ENCODE measurements at places on chromosomes 11 and 22.

GRCh38 chr22:40757071-40757470, 62.1 kb downstream of the SLC25A17 start:
- DNase-seq: no peak

GRCh38 chr11:117634756-117635603, 162.0 kb downstream of the DSCAML1 start:
- no peak for DNase-seq

- DNase-seq: no peak
Observed at GRCh38 chr11:540583-541432, 3.5 kb downstream of the LRRC56 start.

- DNase-seq: no peak
Observed at GRCh38 chr11:99316776-99317520, 296.2 kb downstream of the CNTN5 start.

DNA sequence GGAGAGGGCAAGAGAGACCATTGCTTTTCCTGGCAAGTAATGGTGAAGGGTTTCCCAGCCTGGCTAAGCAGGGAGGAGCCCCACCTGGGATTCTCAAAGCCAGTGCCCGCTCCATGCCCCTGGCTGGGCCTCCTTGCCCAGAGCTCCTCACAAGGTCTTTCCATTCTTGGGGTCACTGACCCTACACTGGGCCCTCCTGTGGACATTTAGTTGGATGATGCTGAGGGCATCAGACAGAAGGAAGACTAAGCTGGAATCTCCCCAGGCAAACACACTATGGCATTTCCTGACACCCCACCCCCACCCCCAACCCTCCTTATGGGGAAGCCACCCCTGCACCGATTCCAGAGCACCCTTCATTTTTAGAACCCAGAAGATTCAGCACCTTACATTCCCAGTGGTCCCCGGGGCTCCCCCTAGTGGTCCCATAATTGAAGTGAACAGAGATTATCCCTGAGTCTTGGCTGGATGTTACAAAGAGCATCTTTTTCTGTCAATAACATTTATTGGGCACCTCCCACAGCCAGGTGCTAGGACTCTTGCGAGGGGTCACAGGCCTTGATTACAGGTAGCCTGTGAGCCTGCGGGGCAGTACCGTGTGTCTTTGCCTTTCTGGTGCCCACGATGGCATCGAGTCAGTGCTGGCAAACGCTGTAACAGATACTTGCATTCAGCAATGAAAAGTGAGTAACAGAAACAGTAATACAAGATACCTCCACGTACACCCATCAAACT, 548.5 kb downstream of the BUD13 start:
- no peak for DNase-seq

- no peak for DNase-seq
Observed at GRCh38 chr22:41539146-41540005, 4.9 kb downstream of the POLR3H start.

- DNase-seq: no peak
Observed at GRCh38 chr11:15476371-15476917, 361.7 kb downstream of the INSC start.

DNA sequence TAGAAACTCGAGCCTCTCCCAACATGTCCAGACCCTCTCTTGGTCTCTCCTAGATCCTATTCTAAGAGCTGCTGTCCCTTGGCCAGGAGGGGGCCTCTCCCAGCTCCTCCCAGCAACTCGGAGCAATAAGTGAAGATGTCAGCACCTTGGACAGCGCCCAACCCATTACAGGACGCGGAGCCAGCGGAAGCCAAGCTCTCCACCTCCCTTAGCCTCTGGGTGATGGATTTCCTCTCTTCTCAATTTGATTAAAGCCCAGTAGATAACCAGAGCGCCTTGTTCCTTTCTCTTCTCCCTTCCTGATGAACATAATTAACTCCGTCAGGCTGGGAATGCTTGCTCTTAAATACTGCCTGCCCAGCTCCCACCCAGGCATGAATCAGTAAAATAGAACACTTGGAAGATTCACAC, 26.2 kb upstream of the TPBGL start:
- DNase-seq: no peak

DNA sequence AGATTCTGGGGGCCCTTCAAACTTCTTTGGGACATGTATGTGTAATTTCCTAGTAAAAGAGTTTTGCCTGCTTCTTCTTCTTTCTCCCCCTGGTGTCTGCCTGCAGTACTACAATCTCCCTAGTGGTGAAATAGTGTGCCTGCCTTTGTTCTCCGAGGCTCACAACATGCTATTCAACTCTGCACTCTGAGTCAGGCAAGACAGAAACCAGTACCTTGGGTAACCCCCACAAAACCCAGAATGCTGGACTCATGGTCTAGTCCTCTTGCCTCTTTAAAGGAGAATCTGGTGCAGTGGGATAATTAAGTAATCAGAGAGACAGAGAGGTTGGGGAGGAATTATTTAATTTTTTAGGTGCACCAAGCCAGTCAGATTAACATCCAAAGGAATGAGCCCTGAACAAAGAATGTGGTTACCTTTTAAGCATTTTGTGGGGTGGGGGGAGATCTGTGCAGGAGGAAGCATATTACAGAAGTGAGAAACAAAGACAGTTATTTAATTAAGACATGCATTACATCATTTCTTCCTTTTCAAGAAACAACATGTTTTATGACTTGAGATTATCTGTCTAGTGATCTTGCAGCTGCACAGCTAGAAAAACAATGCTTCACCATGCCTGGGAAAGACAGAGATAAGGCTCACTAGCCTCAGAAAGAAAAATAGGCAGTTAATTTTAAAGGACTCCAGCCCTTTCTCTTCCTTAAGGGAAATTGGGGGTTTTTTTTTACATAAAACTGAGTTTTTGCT, 11.0 kb upstream of the MS4A6A start:
- peak; percentile 4 for DNase-seq

DNA sequence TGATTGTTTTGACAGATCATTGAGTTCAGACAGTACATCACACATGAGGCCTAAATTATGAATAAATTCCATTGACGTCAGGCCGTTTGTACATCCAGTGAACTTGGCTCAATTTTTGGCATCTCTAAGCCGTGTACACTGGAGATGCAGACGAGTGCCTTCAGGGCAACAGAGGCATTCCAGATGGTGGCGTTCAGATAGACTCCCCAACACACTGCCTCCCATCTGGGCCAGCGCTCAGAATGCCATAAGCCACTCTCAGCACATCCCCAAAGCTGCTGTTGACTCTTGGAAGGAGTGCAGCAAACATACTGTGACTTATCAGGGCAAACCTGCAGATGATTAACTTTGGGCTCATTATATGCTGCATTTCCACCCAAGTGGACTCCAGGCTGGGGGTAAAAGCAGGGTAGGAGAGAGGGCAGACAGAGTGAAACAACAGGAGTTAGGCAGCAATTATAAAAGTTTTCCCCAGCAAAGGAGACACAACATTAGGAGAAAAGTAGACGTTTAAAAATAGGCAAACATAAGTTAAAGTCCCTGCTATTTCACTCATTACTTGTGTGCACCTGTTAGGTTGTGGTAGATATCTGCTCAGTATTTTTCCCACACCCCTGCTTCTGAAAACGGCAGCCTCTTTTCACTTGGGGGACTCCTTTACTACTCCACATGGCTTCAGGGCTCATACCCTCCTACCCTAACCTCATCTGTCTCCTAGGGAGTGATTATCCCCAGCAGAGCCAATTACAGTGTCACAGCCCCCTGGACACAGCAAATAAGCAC, 60.2 kb upstream of the PDE3B start:
- no peak for DNase-seq

DNA sequence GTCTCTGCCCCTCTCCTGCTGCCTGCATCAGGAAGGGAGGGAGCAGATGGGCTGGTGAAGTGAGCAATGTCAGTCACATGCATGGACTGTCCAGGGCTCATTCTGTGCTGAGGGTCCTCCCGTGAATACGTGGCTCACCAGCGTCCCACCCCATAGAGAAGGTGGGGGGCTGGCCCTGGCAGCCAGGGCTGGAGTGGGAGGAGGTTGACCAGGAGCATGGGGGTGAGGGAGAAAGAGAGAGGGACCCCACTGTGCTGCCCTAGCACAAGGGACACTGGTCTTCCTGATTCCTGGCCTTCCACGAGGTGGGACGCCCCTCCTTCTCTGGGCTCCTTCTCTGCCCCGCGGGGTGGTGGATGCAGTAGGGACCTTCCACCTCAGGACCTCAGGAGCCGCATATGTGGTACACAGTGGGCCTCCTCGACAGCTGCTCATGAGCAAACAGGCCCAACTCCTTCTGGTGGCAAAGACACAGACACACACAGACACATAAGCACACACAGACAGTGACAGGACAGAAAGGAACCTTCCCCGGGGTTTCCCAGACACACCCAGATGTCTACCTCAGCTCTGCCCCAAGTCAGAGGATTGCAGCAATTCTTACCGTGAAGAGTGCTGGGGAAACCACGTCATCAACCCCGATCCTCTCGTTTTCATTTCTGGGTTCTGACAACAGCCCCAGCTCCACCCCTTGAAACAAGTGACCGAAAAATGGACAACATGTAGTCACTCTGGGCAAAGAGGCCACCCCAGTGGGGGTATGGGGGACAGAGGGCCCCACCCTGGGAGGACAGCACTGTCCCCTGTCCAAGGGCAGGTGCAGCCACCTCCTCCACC, 3.6 kb upstream of the APOBEC3A start:
- no peak for DNase-seq

- no peak for DNase-seq
Observed at GRCh38 chr22:38243007-38243765, 29.6 kb downstream of the TMEM184B start.

DNA sequence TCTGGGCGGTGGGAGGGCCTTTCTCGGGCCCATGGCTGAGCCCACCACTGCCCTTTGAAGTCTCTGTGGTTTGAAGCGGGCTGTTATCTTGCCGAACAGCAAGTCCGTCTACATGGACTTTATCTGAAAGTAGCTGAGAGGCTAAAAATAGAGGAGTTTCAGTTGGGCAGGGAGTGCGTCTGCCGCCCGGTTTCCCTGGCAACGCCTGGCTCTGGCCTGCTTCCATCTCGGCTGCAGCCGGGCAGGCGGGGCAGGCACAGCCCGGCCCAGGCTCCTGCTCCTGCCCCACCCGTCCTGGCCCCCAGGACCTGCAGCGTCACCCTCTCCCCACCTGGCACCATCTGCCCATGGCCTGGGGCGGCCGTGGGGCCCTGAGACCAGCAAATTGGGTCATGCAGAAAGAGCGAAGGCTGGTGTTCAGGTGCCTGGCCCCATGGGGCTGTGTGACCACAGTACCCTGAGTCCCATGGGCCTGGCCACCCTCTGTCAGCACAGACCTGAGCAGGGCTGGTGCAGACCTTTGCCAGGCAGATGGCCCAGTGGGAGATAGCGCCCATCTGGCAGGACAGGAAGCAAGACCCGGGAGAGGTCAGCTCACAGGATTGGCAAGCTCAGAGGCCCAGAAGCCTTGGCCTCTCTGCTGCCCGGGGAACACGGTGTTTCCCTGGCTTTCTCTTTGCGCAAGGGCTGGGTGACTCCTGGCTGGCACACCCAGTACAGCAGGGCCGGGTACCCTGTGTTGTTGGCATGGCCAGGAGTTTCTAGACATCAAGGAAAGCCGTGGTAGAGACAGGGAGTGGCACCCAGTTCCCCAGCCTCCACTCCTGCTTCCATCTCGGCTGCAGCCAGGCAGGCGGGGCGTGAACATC, 79.1 kb upstream of the KCNQ1OT1 start:
- peak; percentile 4 for DNase-seq

DNA sequence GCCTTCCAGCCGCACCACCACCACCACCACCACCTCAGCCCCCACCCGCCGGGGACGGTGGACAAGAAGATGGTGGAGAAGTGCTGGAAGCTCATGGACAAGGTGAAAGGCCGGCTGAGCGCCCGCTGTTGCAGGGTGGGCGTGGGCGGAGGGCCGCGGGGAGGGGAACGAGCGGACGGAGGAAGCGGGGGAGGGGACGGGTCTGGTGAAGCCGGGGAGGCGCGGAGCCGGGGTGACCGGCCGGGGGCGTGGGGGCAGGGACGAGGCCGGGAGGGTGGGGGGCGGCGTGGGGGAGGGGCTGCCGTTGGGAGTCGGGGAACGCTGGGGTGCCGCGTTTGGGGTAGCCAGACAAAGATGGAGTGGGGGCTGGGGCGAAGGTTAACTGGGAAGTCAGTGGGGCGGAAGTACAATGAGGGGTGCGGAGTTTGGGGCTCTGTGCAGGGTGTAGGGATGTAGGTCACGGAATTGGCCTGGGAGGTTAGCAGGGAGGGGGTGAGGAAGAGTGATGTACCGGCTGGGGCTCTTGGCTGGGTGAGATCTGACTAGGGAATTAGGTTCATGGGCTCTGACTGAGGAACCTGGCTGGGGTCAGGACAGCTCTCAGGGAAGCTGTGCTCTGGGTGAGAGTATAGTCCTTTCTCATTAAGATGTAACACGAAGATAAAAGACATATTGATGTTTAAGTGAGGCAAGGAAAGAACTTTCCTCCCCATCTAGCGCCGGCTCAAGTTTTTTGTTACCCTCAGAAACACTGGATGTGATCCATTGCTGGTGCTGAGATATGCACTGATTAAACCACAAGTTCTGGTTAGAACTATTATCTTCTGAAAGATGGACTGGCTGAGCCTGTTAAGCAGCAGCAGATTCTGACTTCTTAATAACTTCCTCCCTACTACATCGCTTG, 624 bp downstream of the CBL start:
- DNase-seq: no peak

DNA sequence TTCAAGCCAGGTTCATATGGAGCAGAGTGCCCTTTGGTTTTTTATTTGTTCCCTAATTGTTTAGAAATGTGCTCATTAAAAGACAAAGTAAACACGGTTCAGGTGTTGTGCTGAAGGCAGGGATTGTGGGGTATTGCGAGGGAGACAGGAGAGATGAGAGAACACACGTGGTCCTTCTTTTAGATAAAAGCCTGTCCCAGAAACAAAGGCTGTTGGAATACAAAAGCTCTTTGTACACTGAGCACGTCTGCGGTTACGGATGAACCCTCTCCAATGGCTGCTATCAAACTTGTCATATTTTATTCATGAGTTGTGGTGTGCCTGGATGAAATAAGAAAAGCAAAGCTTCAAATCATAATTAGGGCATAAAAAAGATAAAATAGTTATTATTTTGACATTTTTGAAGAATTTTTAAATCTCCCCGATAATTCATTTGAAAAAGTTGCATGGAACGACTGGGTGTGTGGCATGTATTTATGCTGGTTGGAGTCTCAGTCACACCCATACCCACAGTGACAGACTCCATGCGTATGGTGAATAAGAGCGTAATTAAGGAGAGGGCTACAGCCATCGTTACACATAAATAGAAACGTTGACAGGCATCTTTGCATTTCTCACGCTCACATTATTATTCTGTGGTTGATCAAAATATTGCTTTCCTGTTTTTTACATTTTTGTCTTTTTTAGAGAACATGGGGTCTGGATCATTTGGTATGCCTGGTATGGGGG, 92.9 kb downstream of the NELL1 start:
- DNase-seq: no peak

DNA sequence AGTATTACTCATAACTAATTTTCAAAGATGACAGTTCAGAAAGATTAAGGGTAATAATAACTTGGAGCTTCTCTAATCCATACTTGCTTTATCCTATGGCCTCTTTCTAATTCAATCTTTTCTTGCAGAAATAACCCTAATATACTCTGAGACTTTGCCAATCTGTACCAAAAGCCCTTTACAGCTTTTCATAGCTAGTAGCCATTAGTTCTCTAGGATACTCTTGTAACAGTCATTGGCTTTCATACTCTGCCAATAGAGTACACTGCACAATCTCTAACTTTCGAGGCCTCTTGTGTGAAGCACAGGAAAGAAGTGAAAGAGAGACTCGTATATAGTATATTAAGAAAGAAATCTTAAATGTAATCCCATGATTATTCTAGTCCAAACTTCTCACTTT, 38.1 kb downstream of the SLC36A4 start:
- no peak for DNase-seq

- no peak for DNase-seq
Observed at GRCh38 chr11:17687946-17688670, 31.3 kb upstream of the MYOD1 start.

Data from GOT3 (cell line).